ENCODE measurements at places on chromosomes 3 and 15.

- DNase-seq, result no peak
Measured at GRCh38 chr3:156416846-156417558, 137.9 kb downstream of the SSR3 start.

DNA sequence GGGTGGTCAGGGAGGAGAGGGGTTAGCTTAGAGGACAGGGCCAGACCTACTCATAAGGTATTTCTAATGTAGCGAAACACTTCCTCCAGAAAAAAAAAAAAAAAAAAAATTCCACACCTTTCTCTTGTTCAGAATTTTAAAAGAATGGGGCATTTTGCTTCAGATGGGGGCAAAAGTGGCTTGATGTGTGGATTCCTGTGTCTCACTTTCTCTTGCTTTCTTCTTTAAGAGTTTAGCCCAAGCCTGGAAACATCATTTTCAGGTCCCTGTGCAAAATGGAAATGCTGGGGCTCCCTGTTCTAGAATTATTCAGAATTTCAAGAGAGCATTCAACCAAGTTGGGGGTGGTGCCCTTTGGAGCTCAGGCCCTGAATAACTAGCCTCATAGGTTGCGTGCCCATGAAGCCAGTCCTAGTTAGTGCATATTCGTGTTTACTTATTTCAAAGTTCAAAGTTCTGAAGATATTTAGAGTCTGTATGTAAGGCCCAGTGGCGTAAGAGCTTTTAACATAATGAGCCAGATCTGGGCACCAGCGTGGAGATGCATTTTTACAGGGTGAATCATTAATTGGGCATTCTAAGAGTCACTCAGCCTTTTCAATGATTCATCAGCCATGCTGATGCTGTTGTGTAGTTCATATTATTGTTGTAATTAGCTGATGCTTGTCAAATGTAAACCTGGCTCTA is 104.5 kb downstream of the RPLP1 start:
- no peak for DNase-seq

GRCh38 chr15:39974656-39975230 is 40.8 kb downstream of the EIF2AK4 start:
- no peak for DNase-seq

GRCh38 chr3:133055339-133055738 is 17.1 kb downstream of the TMEM108 start:
- no peak for DNase-seq

DNA sequence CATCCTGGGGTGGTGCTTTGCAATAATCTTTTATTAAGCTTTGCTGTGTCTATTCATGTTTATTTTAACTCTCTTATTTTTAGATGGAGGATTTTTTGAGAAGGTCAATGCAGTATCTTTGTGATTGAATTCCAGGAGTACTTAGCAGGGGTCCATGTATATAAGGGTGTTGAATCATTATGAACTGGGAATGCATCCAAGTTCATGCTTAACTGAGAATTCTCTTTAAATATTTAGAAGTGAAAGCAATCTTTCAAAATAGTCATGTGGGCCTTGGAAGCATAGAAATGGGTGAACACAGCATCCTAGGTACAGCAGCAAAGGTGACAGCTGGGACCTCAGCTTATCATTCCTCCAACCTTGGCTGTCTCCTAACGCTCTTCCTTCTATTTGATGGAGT is 27.3 kb downstream of the SPTSSB start:
- DNase-seq, result no peak

DNA sequence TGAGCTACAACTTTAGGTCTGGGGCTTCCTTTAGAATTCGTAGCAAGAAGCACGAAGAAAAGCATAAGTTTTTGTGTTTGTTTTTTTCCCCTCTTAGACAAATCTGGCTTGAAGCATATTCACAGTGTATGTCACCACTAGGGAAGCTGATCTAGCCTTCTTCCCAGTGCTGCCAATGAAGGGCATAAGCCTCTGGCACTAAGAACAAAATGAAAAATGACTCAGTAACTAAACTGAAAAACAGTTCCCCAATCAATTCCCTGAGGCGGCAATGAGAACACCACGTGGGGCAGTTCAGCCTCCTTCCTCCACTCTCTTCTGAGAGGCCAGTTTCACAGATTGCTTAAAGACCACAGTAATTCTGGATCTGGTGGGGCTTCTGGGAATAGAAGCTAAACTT is 338.1 kb downstream of the GAP43 start:
- no peak for DNase-seq

DNA sequence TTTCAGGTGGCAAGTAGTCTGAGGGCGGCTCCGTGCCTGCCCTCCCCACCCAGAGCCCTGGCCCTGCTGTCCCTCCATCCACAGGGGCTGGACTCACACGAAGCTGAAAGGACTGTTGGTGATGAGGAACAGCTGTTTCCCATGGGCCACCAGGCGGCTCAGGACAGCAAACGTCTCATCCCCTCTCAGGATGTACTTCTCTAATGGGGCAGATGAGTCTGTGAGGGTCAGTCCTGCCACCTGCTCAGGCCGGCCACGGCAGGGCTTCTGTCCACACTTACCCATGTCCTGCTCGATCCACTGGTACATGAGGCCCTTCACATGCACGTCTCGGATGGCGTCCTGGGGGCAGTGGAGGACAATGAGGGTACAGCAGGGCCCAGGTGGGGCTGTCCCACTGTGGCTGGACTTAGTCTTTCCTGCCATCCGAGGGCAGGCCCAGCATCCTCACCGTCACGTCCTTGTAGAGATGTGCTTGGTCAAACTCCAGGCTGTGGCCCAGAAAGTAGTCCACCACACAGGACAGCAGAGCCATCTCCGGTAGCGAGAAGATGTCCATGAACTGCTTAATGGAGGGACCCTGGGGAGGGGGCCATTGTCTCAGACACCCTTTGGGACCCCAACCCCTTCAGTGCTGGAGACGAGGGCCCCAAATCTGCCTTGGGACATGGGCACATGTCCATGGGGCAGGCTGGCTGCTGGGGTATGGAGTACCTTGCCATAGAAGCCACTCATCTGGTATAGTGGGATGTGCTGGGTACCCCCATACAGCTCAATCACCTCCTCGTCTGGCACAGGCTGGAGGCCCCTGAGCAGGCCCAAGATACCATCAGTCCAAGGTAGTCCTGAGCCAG is 5.7 kb downstream of the NT5DC2 start:
- no peak for DNase-seq

DNA sequence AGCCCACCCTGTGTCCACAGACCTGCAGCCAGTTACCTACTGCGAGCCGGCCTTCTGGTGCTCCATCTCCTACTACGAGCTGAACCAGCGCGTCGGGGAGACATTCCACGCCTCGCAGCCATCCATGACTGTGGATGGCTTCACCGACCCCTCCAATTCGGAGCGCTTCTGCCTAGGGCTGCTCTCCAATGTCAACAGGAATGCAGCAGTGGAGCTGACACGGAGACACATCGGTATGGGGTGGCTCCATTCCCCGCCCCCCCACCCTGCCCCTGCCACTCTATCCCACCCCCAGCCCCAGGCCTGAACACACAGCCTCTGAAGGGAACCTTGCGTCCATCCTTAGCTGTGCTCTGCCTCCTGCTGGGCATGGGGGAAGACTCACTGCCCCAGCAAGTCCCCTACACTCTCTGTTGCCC is 73.2 kb downstream of the AAGAB start:
- no peak for DNase-seq

DNA sequence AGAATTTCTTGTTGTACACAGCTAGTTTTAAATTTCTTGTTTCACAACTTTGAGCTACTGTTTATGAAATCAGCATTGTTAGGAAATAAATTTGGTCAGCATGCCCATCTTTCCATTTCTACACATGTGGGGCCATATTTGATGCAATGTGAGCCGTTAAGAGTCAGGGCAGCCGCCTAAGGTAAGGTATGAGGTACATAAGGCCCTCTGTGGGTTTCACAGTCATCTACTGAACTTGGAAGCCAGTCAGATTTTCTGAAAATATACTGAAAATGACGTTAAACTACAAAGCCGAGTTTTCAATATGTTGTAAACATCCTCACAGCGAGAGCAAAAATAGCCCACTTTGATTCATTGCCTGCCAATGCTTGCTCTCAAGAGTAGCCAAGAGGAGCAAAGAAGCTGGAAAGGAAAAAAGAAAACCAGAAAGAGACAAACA is 94.7 kb upstream of the PDZRN3 start:
- DNase-seq, result no peak

DNA sequence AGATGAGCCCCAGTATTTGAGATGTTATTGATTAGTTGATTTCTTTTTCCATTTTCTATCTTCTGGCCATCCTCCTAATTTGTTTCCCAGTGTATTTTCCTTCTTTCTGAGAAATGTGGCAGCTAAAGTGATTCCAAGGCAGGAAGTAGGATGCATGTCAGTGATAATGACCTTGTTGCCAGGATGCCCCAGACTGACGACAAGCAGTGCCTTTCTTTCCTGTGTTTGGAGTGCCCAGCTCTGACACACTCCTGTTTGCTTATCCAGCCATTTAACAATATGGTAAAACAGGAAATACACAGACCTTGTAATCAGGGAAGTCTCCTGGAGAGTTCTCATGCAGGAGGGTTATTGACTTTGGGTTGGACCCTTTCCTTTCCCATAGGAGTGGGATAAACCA is 20.4 kb downstream of the TMOD2 start:
- no peak for DNase-seq

DNA sequence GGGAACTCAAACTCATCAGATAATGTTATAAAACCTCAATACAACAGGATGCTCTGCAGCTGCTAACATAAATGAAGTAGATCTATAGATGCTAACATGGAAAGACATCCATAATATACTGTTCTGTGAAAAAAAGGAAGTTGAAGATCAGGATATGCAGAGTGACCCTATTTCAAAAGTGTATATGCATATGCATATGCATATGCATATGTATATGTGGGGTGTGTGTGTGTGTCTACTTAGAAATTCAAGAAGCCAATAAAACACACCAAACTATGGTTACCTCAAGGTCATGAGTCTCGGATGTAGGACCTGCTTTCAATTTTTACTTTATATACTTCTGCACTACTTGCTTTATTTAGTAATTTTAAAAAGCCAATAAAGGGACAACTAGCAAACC is 125.6 kb downstream of the ABHD5 start:
- DNase-seq, result no peak

DNA sequence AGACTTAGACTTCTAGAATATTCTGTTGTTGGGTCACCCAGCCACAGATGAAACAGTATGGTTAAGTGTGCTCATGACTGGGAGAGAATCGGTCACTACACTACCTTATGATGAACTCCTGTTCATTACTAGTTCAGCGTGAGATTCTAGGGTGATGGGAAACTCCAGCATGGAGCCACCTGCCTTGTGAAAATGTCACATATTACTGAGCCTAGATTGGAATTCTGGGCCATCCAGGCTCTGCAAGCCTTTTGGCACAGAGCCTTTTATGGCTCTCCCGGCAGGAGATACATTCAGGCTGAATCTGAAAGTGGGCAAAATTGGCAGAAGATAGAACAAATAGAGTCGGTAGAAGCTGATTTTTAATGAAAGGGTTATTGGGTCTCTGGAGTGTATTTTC is 19.0 kb downstream of the NANOGP8 start:
- DNase-seq, result no peak

- no peak for DNase-seq
Measured at GRCh38 chr3:155741101-155741500, 3.8 kb downstream of the PLCH1 start.

- no peak for DNase-seq
Measured at GRCh38 chr3:169846458-169847193, 23.1 kb downstream of the LRRC31 start.

DNA sequence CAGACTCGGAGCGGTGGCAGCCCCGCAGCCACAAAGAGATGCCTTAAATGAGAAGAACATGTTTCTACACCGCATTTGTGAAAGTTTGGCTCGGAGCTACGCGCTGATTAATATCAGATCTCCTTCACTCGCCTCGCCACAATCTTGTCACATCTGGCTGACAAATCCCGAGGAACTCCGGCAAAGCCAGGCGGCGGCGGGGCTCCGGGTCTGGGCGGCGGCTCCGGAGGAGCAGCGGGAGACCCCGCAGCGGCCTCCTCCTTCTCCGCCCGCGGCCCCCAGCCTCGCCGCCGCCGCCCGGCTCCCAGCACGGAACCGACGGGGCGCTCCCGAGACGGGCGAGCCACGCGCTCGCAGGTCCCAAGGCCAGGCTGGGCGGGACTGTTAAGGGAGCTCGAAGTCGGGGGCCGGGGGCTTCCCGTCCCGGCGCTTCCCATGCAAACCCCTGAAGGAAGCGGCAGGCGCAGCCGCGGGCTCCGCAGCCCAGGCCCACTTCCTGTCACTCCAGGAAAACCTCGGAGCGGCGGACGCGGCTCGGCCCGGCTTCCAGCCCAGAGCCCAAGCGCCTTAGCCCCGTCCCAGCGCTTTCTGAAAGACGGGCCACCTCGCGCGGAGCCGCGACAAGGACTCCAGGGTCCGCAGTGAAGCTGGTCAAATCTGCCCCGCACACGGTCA is 1.2 kb downstream of the BNC1 start:
- DNase-seq, result no peak

DNA sequence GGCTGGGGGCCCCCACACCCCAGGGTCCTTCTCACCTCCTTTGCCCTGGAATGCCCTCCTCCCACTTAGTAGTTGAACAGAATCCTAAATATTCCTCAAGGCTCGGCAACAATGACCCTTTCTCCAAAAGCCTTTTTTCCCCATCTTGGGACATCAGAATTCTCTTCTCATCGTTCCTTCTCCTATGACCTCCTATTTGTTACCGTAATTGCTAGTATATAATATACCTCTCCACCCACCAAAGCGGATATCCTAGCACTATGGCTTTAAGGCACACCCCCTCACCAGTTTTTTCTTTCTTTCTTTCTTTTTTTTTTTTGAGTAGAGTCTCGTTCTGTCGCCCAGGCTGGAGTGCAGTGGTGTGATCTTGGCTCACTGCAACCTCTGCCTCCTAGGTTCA is 16.8 kb downstream of the HDAC11 start:
- no peak for DNase-seq

- DNase-seq, result peak; percentile 47
Measured at GRCh38 chr3:71064956-71065763, 518.4 kb downstream of the FOXP1 start.

GRCh38 chr3:134236505-134237170 is 14.0 kb downstream of the RYK start:
- no peak for DNase-seq

- no peak for DNase-seq
Measured at GRCh38 chr15:39180030-39180429, 400.8 kb upstream of the THBS1 start.

Measured in activated CD8-positive, alpha-beta memory T cell treated with anti-CD3 and anti-CD28 coated beads for 1 hour (primary cell).